H54 (cell line): ENCODE measurements at places on chromosomes 7 and 10.

- no peak for DNase-seq
Measured at GRCh38 chr10:60937784-60938654, 6.0 kb downstream of the RHOBTB1 start.

- DNase-seq: no peak
Measured at GRCh38 chr10:58477122-58477521, 35.5 kb upstream of the BICC1 start.

GRCh38 chr10:86410542-86411124, 44.0 kb upstream of the GRID1 start:
- no peak for DNase-seq

DNA sequence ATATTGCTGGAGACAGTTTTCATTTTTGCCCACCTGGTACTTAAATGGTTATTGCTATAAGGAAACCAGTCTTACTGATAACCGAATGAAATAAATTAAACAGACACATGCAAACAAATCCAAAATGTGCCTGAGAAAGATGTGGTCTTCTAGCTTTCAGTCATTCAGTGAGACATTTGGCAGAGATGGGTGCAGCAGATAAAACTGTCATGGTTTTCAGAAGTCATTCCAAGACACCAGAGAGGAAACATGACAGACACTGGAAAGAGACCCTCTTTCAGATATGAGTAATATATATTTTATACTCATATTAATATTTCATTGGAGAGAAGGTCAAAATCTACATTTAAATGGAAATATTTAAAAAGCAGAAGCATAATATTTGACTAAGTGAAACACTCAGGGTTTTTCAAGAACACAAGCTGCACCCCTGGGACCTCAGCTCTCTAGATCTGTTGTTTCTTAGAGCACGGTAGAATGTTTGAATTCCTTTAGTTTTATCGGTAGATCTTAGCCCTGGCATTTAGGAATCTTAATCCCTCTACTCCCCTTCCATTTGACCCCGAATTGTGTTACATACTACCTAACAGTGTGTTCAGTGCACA, 246.1 kb downstream of the AUTS2 start:
- no peak for DNase-seq

- DNase-seq: no peak
Measured at GRCh38 chr10:107443326-107443725, 278.8 kb upstream of the SORCS1 start.

DNA sequence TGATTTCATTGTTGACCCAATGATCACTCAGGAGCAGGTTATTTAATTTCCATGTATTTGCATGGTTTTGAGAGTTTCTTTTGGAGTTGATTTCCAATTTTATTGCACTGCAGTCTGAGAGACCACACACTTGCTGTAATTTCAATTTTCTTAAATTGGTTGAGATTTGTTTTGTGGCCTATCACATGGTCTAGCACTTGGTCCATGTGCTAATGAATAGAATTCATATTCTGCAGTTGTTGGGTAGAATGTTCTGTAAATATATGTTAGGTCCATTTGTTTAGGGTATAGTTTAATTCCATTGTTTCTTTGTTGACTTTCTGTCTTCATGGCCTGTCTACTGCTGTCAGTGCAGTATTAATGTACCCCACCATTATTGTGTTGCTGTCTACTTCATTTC, 36.3 kb upstream of the PPP1R9A start:
- no peak for DNase-seq

DNA sequence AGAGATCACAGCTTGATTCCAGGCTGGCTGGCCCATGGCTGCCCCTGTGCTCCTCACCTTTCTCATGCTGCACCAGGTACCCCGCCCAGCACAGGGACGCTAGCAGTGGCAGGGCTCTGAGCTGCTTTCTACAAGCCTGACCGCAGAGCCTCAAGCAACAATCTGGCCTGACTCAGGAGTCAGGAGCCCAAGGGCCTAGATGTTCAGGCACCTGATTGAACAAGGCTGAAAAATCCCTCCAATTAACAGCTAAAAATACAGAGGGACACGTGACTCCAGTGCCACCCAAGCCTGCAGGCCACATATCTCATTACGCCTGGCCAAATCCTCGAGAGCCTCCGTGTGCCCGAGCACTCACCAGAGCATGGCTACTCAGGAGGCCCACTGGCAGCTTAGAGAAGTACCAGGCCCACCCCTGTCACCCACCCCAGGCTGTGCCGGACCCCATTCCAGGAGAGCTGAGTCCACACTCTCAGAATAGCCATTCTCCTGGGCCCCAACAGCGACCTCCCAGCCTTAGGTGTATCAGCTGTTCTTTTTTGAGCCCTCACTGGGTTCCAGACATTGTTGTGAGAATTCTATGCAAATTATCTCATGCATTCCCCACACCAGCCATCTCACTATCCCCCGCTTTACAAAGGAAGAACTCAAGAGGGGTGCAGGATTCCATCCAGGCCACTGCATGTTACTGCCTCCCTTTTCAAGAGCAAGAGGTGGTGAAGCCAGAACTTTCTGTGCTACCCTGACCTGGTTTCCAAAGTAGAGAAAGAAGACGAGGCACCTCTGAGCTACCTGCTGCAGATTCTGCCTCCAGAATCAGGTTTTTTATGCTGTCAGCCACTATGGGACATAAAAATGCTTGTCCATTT, 98.3 kb downstream of the COL13A1 start:
- DNase-seq: no peak

DNA sequence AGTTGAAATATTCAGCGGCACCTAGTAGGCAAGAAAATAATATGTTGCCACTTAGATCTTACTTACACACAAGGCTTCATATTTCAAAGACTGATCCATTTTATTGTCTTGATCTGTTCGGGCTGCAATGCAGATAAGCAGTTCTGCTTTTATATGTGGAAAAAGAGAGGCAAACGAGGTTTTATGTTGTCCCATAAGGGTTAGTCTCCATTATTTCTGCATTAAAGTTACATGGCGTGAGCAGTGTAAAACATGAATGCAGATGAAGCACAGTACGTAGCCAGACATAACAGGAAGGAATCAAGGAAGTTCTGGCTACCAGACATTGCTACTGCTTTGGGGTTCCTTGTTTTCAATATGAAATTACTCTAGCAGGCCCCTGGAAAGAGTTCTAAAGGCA, 224.8 kb downstream of the BBS9 start:
- no peak for DNase-seq

DNA sequence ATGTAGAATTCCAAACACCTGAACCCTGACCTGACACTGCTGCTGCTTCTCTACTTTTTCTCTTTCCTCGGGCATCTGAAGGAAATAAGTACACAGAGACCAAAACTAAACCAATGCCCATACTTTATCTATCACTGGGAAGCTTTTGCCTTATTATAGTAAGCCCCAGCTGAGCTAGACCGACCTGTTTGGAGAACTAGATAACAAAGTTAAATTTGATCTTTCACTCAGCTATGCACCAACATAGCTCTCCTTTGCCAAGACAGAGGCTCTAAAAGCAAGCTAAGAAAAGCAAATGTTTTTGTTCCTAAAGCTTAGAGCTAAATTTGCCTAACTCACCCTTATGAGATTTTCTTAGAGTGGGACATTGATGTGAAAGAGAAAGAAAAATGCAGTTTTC, 39.1 kb downstream of the NHLRC2 start:
- DNase-seq: no peak

GRCh38 chr10:101291331-101292193, 62.3 kb upstream of the LBX1 start:
- DNase-seq: no peak

GRCh38 chr7:89584896-89585295, 569.4 kb upstream of the STEAP1 start:
- DNase-seq: no peak

DNA sequence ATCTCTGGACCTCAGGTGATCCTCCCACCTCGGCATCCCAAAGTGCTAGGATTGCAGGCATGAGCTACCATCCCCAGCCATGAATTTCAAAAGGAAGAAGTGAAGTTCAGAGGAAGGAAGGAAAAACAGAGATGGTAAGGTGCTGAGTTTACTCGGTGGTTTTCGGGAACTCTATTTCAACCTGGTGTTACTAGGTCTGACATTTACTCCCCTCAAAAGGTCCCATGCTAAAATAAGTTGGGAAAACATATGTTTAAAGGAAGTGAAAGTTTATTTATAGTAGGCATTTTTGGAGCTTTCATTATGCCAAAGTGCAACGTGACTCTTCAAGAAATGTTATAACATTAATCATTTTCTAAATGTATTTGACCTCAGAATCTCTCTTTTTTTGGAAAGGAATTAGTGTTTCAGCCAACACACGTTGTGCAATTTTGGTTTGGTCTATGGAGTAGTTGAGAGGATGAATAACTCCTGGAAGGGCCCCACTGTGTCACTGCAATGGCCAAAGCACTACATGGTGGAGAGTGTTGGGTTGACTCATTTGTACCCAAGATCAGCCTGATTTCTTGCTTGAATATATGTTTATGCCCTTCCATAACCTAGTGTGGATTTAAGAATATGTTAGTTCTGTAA, 114.7 kb upstream of the FAM171A1 start:
- DNase-seq: no peak

- no peak for DNase-seq
Measured at GRCh38 chr7:55190511-55191160, 171.8 kb downstream of the EGFR start.

DNA sequence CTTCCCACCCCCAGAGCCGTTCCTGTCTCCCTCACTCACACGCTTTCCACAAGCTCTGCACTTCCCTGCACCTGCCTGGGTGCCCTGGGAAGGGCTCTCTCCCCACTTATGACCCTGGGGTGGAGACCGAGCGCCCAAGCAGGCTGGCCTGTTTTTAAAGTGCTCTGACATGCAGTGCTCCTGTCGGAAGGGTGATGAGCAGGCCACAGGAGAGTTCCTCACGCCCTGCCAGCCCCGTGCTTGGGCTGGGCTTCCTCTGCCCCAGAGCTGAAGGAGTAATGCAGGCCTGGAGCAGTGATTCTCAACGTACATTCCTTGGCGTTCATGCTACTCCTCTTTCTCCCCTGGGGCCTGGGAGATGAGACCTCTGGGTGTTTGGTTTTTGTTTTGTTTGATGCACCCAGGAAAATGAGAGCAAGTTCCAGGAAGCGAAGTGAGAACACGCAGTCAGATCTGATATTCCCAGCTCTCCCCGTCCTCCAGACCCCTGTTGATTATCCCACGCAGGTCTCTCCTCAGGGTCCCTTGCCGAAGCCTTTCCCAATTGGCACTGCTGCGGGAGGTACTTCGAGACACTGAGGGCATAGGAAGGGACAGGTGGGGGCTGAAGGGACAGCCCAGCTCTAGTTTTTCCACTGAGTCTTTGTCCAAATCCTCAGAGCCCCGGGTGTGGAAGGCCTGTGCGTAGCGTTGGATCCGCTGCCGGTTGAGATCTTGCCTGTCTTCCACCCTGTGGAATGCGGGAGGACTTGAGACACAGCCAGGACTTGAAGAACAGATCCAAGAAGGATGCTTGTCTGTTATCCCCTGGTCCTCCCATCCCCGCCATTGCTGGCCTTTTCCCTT, 14.1 kb downstream of the TRPV6 start:
- no peak for DNase-seq

DNA sequence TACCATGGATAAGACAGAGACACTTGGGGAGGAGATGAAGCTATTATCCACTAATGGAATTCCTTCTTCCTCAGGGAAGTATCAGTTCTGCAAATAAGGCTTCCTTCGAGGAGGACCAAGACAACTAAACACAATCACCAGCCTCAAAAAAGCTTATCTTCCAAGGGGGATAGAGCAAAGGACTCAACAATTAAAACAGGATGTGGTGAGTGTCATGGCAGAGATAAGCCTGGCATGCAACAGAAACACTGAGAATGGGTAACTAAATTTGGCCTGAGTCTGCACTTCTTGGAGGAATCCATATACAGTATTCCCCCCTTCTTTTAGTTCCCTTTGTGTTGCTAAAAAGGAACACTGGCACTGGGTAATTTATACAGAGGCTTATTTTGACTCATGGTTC, 1285.2 kb downstream of the GATA3 start:
- no peak for DNase-seq

DNA sequence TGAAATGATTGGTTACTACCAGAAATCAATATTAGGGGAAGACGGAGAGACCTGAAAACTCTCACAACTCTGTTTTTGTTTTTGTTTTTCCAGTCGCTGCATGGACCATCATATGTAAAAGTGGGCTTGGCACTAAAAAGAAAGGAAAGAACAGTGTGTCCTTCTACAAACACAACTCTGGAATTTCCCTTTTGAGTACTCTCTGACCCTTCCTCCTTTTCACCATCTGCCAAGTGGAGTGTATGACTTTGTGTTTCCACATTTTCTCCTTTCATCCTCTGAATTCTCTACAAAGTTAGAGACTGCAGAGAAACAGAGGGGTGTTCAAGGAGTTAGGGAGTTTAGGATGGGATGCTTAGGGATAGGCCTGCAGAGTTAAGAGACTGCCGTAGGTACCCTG, 92.0 kb downstream of the MDFIC start:
- no peak for DNase-seq

DNA sequence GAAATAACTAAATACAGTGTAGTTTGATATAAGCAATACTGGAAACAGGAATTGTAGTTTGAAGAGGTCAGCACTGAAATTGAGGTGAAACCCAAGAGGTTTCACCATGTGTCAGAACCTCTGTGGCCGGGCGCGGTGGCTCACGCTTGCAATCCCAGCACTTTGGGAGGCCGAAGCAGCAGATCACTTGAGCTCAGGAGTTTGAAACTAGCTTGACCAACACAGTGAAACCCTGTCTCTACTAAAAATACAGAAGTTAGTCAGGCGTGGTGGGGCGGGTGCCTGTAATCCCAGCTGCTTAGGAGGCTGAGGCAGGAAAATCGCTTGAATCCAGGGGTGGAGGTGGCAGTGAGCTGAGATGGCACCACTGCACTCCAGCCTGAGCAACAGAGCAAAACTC, 13.7 kb downstream of the AHCYL2 start:
- DNase-seq: no peak

DNA sequence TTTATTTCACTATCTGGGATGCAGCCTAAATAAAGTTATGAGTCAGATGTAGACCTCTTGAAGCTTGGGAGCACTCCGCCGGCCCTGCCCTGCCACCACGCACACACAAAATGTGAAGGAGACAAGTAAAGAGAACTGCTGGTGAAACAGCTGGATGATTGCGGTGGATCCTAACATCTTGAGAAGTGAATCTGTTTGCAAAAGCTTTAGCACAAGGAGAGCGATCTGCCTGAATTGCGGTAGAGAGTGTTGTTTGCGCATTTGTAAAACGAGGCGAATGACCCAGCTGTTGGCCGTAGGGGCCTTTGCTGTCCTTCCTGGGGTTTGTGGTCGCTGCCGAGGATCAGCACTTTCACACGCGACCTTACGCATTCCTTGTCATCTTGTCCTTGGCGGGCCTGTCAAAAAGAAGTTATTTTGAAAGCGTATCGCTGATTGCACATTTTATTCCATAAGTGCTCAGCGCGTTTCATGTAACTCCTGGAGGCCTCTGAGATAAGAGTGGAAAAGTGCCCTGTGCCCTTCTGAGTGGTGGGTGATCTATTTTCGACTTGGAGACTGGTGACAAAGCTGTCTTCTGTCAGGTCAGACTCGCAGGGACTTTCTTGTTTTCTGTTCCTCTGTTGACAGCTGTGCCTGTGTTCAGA, 40.8 kb downstream of the RBM20 start:
- no peak for DNase-seq

- peak; percentile 34 for DNase-seq
Measured at GRCh38 chr10:27743877-27744801, 1.5 kb downstream of the MKX start.

- DNase-seq: no peak
Measured at GRCh38 chr7:26185131-26185843, 15.3 kb downstream of the HNRNPA2B1 start.

- DNase-seq: peak; percentile 28
Measured at GRCh38 chr7:82805527-82805960, 357.1 kb downstream of the PCLO start.
